A549 treated with CpdA at 1 μM for 4 hours (cell line): ENCODE measurements at places on chromosomes 3 and 15. TPM values are rescaled to one million over a fixed set of nuclear protein-coding genes. Genes with fewer than 3 reads are reported as not detected.

Gene GOLGA6D
- 0.05 TPM in 1 of 5 replicates, not detected in the others for total RNA-seq

Gene CYP8B1
- total RNA-seq = not detected in 5 replicates

Gene CPLX3
- total RNA-seq = not detected in 5 replicates

Gene CLDN16
- 0.02 to 0.15 TPM (median 0.06 TPM) in 3 of 5 replicates, not detected in the others for total RNA-seq

Gene ARPP21
- 0.03 to 0.06 TPM in 2 of 5 replicates, not detected in the others for total RNA-seq

Gene GOLGA8O
- 0.21 to 0.50 TPM (median 0.29 TPM) in 5 replicates for total RNA-seq

Gene POLQ
- total RNA-seq = 6.4 to 7.5 TPM (median 6.6 TPM) in 5 replicates

Gene GCNT3
- 149 to 187 TPM (median 170 TPM) in 5 replicates for total RNA-seq
